ENCODE measurements at places on chromosomes 5 and 9.

DNA sequence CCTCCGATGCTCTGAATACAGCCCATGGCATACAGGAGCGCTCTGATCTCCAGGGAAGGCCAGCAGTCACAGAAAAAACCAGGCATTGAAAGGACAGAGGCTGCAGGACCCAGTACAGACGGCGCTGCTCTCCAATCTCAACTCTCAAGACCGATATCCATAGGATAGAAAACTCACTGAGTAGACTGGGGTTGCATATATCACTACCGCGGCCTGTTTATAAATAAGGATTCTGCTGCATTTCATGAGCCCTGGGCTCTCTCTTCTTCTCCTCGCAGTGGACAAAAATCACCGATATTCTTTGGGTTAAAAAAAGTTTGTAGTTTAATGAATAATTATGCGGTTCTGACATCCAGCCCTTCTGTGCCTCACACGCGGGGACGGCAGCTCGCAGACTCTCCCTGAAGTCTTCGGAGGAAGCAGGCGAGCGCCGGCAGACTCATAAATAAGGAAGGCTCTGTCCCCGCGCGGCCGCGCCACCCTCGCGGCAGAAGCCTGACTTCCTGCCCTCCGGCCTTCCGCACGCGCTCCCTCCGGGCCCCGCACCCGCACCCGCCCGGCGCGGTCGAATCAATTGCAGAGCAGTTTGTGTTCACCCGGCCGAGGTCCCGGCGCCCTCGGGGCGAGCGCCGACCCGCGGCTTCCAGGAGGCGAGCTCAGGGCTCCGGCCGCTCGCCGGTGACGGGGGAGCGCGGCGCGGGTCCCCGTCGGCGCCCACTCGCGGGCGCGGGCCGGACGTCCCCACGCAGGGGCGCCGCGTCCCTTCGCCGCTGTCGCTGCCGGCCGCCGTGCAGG is at the start of gene FAM78A:
Gene FAM78A (minus strand): TSS at position 417 of the 795 bp plus-strand sequence. CDS start 331 bp downstream, at position 86.
- no peak for DNase-seq

DNA sequence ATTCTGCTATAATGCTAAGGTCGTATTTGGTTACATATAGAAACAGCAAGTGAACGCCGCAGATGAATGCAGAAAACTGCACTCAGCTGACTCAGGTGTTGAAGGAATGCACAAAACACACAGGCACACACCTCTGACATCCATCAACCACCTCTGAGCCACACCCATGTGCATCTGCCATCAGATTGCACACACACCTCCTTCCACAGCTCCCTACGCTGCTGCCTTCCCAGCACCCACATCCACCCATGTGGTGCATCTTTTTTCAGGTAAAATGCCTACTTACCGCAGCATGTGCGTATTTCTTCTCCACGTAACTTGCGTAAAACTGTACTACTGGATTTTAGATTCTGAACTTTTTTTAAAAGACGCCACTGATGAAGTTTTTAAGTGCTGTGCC is 7.1 kb downstream of the STK10 start:
- no peak for DNase-seq

DNA sequence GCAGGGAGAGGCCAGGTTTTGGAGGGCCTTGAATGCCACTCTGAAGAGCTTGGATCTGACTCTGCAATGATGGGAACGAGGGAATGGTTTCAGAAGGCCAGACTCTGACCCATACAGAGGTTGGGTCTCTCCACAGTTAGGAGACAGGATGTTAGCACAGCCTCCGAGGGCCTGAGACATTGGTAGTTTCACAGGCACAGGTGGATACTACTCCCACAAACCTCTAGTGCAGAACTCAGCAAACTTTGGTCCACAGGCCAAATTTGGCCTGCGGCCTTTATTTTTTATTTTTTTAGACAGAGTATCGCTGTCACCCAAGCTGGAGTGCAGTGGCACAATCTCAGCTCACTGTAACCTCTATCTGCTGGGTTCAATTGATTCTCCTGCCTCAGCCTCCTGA is 2.9 kb downstream of the GNPDA1 start:
- no peak for DNase-seq

DNA sequence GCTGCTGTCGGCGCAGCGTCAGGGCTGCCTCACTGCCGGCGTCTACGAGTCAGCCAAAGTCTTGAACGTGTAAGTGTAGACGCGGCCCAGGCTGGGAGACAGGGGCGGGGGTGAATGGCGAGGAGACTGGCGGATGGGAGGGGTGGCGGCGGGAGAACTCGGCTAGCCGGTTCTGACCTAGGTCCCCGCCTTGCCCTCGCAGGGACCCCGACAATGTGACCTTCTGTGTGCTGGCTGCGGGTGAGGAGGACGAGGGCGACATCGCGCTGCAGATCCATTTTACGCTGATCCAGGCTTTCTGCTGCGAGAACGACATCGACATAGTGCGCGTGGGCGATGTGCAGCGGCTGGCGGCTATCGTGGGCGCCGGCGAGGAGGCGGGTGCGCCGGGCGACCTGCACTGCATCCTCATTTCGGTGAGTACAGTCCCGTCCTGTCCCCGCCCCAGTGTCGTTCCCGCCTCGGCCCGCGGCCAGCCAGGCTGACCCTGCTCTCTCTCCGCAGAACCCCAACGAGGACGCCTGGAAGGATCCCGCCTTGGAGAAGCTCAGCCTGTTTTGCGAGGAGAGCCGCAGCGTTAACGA is 745 bp downstream of the GADD45G start:
- DNase-seq: peak; percentile 50

DNA sequence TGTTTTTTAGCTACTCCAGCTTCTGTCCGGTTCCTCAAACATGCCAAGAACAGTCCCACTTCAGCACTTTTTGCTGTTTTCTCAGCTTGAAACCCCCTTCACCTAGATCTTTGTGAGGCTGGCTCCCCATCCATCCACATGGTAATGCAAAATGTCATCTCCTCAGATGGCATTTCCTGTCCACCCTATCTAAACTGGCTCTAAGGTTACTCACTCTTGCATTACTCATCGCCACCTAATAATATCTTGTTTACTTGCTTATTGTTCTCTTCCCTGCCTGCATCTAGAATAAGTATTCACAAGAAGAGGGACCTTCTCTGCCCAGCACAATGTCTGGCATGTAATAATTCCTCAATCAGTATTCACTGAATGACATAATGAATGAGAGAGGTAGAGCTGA is 220.1 kb downstream of the FAM114A2 start:
- no peak for DNase-seq

DNA sequence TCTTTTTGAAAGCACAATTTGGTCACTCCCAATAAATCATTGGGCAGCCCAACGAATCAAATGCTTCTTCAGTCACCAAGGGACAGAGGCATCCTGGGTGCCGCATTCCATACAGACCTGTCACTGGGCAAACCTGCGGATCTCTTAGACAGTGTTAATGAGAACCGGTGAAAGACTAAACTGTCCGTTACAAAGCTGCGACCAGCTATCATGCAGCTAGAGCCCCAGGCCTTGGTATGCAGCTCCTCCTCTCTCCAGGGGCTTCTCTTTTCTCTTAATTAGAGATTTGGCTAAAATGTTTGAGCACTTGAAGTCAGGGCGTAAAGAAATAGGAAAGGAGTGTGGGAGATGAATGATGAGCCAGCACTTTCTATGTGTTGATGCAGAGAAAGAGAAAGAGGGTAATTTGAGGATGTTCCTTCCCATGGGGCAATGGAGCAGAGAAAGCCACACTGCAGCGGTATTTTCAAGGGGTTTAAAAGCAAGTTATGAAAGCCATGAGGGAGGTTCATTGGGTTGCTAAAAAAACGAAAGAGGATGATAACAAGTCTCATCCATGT is 175.3 kb downstream of the RFK start:
- DNase-seq: peak; percentile 22

DNA sequence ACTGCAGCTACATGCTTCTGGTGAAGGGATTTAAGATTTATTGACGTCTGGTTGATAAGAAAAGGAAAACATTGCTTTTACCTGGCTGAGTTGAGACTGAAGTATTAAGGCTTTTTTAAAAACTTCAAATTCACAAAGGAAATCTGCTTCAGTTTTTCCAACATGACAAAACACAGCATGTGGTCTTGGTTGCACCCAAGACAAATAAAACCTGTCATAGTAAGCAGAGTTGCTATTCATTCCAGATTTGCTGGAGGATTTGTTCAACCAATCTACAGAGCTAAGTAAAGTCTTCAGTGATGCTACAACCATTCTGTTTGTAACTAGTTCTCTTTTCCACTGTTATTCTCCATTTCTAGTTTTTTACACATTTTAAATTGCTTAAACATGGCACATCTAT is 11.3 kb downstream of the C5orf63 start:
- no peak for DNase-seq

- DNase-seq: peak; percentile 66
Observed at GRCh38 chr5:179819296-179820126, 1.2 kb upstream of the SQSTM1 start.

Measured in NCI-H460 (cell line).